ENCODE measurements at places on chromosomes 2 and 18.
A peak's percentile ranks its signal among the peaks of the same experiment; 100 is the strongest.

GRCh38 chr2:64998658-64999061 lies 9.5 kb downstream of the SLC1A4 start:
- no peak for DNase-seq

DNA sequence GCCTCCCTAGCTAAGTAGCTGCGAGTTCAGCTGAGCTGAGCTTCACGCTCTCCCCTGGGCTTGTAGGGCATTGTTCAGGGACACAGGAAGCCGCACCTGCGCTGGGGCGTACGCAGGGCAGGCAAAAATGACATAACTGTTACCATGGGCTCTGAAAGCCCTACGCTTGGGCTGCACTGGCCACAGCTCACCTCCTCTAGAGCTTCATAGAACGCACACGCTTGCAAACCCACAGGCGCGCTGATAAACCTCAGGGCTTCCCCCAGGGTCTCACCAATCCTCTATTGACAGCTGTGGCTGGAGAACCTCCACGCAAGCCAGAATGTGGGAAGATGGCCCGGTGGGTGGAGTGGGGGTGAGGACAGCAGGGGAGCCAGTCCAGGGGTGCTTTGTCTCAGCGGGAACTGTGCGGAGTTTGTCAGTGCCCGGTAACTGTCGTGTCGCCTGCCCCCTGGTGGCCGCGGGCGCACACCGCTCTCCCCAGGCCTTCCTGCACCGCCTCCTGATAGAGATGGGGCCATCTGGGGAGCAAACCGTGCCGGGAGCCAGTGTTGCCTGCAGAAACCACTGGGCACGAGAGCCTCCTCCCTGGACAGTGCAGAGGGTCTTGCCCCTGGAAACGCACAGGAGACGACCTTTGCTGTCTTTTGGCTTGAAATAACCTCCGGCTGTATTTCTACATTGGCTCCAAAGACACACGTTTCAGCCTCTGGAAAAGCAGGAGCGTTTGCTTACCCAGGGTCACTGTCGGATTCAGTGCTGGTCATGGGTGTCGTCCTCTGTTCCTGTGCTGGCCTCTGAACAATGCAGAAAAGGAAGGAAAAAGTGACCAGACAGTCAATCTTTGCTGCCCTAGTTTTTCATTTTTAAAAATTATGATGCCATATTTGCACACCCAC lies 17.0 kb upstream of the CIDEA start:
- peak; percentile 90 for DNase-seq

GRCh38 chr2:167957662-167958061 lies 289.7 kb downstream of the STK39 start:
- no peak for DNase-seq

DNA sequence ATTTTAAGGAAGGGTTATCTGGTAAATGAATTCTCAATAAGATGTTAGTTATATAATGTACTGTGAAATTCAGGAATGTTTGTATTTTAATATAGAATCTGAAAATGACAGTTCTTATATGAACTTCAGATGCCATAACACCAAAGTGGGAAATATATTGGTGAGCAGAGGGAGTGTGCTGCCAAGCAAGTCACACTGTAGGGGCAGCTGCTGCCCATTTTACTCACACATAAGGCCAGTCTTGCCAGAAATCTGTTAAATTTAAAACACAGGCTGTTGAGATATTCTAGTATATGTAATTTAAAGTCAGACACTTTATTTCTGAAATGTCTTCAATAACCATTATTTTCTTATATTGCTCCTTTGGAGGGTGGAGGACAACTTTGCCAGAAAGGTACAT lies 34.6 kb upstream of the C1GALT1C1L start:
- DNase-seq = no peak

DNA sequence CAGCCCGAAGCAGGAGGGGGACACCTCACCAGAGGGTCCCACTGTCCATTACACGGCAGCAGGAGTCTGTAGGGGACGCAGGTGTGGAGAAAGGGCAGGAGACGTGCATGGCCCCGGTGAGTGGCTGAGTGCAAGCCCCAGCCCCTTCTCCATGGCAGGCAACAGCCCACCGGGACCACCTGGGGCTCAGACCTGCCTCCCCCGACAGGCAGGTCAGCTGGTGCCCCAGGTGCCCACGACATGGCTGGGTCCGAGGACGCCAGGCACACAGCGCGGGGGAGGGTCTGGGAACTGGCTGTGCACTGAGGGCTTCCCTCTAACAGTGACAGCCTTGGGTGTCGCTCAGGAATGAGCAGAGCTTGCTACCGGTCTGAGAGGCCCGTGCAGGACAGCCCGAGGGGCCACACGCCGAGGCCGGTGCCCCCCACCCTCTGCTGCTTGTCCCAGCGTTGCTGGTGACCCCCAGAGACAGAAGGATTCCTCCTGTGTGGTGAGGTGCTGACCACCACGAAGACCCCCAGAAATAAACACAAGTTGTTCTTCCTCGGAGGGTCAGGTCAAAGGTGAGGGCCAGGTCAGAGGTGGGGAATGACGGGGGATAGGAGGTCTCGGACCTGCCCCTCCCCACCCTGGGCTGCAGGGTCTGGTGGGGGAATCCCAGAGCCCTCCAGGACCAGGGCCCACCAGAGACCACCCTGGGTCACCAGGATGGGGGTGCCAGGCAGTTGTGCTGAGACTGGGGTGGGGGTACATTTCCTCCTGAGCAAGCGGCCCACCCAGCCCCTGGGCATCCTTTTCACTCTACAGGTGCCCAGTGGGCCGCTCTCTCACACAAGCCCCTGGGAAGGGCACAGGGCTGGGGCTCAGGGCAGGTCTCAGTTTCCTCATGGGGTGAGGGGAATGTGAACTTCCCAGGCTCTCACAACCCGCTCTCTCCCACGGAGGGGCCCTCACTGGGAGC lies 50.6 kb downstream of the SLC66A2 start:
- no peak for DNase-seq

- no peak for DNase-seq
Measured at GRCh38 chr2:230660294-230661060, 52.2 kb upstream of the CAB39 start.

GRCh38 chr18:77140439-77141109 lies 8.0 kb upstream of the MBP start:
- no peak for DNase-seq
